ENCODE measurements at places on chromosomes 3 and 15. TPM values are rescaled to one million over a fixed set of nuclear protein-coding genes. Genes with fewer than 3 reads are reported as not detected.

The MUSTN1 gene
- 2.5 TPM for total RNA-seq

The HRG gene
- total RNA-seq = not detected

The C3orf49 gene
- total RNA-seq = not detected

The CELF6 gene
- 0.91 TPM for total RNA-seq

The P2RY12 gene
- not detected for total RNA-seq

The KIF9 gene
- total RNA-seq = 2.9 TPM

The PPM1M gene
- 104 TPM for total RNA-seq

The ATP6V1A gene
- total RNA-seq = 35.7 TPM

Measured in activated naive CD4-positive, alpha-beta T cell treated with anti-CD3 and anti-CD28 coated beads, Interleukin-2, amount 10 ng/mL, durations not matched to agents 5 hours and 36 hours (primary cell).